DMS79 treated with DMSO at 0.1 percent for 48 hours (cell line): ENCODE measurements at places on chromosomes 7 and 10.

- DNase-seq = no peak
Observed at GRCh38 chr7:165661-166337, 26.6 kb upstream of the FAM20C start.

DNA sequence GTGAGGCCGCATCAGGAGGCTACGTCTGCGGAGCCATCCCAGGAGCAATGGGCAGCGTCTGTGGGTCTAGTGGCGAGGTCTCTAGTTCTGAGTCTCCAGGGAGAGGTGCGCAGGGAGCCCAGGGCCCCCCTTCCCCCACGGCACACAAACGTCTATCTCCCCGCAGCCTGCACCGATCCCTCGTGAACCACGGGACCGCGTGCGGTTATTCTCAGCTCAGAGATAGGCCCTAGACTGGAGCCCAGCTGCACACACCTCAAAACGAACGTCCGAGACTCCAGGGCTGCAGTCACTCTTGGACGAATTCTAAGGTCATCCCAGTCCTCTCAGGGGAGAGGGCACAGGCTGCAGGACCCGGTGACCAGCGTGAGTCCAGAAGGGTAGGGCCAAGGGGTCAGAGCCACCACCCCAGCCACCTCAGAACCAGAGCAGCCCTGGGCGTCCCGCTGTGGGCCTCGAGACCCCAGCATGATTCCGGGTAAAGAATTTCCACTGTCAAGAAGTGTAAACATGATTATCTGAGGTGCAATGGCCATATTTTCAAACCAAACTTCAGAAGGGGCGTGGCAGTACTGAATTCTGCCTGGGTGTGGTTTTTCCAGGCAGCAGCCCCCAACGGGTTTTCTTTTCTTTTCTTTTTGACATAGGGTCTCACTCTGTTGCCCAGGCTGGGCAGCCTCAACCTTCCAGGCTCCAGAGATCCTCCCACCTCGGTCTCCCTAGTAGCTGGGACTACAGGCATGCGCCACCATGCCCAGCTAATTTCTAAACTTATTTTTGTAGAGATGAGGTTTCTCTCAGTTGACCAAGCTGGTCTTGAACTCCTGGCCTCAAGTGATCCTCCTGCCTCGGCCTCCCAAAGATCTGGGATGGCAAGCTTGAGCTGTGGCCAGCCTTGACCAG is 57.5 kb downstream of the PWWP2B start:
- no peak for DNase-seq

DNA sequence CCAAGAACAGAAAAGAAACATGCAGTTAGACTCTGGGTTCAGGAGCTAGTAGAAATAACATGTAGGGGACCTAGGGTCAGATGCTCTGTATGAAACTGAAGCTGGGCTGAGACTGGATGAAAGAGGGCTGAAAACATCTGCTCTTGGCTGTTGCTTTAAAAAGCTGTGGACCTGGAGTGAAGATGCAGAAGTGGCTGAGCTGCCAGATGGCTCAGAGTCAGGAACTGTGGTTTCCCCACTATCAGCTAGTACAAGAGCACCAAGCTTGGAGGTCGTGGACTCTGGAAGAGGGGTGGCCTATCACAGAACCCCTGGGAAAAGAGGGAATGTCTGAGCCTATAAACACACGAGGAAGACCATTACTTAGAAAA is 5.9 kb downstream of the ADK start:
- DNase-seq = no peak

- DNase-seq = no peak
Observed at GRCh38 chr10:21334891-21335696, 190.4 kb downstream of the SKIDA1 start.
